ENCODE measurements at places on chromosomes 5 and 9. TPM values are rescaled to one million over a fixed set of nuclear protein-coding genes. Genes with fewer than 3 reads are reported as not detected.

- H3K36me3 ChIP-seq, result no peaks in the 10 kb centered on the region
- H3K4me1 ChIP-seq, result no peaks in the 10 kb centered on the region
- no peaks in the 10 kb centered on the region for H3K27me3 ChIP-seq
- DNase-seq, result no peak
- H3K27ac ChIP-seq, result no peak overlapping the region
These were observed 124.0 kb upstream of the TAF11L2 start for GRCh38 chr5:17373814-17374556.

- H3K36me3 ChIP-seq, result no peaks in the 10 kb centered on the region
- H3K4me3 ChIP-seq, result no peak overlapping the region
- no peak for DNase-seq
- H3K4me1 ChIP-seq, result no peaks in the 10 kb centered on the region
- H3K27me3 ChIP-seq, result peaks cover 15% of the 10 kb centered on the region
These were observed 64.4 kb downstream of the NUDT12 start for GRCh38 chr5:103498211-103498610.

DNA sequence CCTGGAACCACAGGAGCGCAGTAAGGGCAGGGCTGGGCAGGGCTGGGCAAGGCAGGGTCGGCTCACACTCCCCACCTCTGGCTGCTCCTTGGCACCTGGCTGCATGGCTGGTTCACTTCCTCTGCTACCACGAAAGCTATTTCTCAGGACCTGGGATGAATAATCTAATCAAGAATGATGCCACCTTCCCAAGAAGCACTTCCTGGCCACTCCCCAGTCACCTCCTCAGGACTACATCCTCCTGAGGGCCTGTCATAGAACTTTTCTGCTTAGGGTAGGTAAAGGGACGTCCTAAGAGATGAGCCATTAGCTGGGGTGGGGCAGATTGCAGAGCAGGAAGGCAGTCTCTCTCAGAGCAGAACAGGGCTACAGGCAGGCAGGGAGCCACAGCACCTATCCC is 288.2 kb upstream of the MAP3K1 start:
- no peak overlapping the region for H3K4me3 ChIP-seq
- no peaks in the 10 kb centered on the region for H3K27me3 ChIP-seq

GRCh38 chr5:33516421-33516820 is 75.7 kb downstream of the TARS1 start:
- H3K4me1 ChIP-seq, result no peaks in the 10 kb centered on the region
- H3K36me3 ChIP-seq, result no peaks in the 10 kb centered on the region
- H3K27ac ChIP-seq, result no peak overlapping the region
- DNase-seq, result no peak
- no peak overlapping the region for H3K4me3 ChIP-seq
- no peaks in the 10 kb centered on the region for H3K27me3 ChIP-seq

GRCh38 chr5:6606884-6607558 is 25.8 kb downstream of the NSUN2 start:
- H3K4me3 ChIP-seq, result no peak overlapping the region
- peaks cover 3% of the 10 kb centered on the region for H3K4me1 ChIP-seq
- no peaks in the 10 kb centered on the region for H3K27me3 ChIP-seq
- peaks cover 44% of the 10 kb centered on the region for H3K36me3 ChIP-seq
- H3K27ac ChIP-seq, result no peak overlapping the region
- no peak for DNase-seq

GRCh38 chr5:172482156-172483020 is 28.1 kb upstream of the SH3PXD2B start:
- H3K36me3 ChIP-seq, result no peaks in the 10 kb centered on the region
- no peak overlapping the region for H3K27ac ChIP-seq
- H3K27me3 ChIP-seq, result peaks cover 5% of the 10 kb centered on the region
- H3K4me1 ChIP-seq, result no peaks in the 10 kb centered on the region
- DNase-seq, result no peak

DNA sequence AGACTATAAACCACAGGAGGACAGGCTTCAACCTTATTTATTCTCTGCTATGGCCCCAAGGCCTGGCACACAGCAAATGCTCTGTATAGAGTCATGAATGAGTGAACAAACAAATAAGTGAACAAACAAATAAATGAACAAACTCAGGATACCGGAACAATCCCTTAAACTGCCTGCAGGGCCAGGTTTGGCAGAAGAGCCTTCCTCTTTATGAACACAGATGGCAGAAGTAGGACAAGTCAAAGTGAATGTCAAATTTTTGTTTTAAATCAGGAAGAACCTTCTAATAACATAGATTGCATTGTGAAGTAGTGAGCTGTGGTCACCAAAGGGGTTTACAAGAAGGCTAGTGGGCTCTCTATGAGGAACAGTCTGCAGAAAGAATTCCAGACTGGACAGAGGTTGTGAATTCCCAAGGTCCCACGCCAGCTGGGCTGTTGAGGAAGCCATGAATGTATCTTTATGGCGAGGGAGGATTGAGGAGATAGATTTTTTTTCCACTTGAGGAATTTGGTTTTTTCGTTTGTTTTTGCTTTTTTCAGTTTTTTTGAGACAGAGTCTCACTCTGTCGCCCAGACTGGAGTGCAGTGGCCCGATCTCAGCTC is 30.3 kb upstream of the STING1 start:
- H3K4me1 ChIP-seq, result peaks cover 63% of the 10 kb centered on the region
- no peaks in the 10 kb centered on the region for H3K36me3 ChIP-seq
- H3K4me3 ChIP-seq, result peak overlapping the region; percentile 13
- peak overlapping the region; percentile 5 for H3K27ac ChIP-seq

DNA sequence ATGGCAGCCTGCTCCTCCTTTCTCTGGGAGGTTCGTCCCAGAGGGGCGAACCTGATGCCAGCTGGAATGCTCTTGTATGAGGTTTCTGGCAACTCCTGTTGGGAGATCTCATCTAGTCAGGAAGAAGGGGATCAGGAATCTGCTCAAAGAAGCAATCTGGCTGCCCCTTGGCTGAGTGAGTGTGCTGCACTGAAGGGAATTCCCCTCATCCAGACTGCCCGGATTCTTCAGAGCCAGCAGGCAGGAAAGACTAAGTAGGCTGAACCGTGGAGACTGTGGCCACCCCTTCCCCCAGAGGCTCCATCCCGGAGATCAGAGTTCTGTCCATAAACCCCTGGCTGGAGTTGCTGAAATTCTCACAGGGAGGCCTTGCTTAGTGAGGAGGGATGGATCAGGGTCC is 476.0 kb downstream of the CSNK1G3 start:
- H3K27me3 ChIP-seq, result no peaks in the 10 kb centered on the region
- no peak overlapping the region for H3K4me3 ChIP-seq
- H3K27ac ChIP-seq, result no peak overlapping the region
- H3K4me1 ChIP-seq, result no peaks in the 10 kb centered on the region
- no peaks in the 10 kb centered on the region for H3K36me3 ChIP-seq

- no peaks in the 10 kb centered on the region for H3K4me1 ChIP-seq
- no peak overlapping the region for H3K27ac ChIP-seq
- no peak for DNase-seq
- H3K36me3 ChIP-seq, result peaks cover 2% of the 10 kb centered on the region
These were observed 59.5 kb upstream of the TMEM215 start for GRCh38 chr9:32723789-32724325.

Gene ZBTB34
- 8.1 TPM for total RNA-seq

Gene FAM221B
- total RNA-seq, result not detected

Gene ATG10
- total RNA-seq, result 11.7 TPM

Gene CEL
- total RNA-seq, result 3.6 TPM
